Activated CD8-positive, alpha-beta T cell treated with anti-CD3 and anti-CD28 coated beads for 36 hours (primary cell): ENCODE measurements at places on chromosomes 16 and 17.

DNA sequence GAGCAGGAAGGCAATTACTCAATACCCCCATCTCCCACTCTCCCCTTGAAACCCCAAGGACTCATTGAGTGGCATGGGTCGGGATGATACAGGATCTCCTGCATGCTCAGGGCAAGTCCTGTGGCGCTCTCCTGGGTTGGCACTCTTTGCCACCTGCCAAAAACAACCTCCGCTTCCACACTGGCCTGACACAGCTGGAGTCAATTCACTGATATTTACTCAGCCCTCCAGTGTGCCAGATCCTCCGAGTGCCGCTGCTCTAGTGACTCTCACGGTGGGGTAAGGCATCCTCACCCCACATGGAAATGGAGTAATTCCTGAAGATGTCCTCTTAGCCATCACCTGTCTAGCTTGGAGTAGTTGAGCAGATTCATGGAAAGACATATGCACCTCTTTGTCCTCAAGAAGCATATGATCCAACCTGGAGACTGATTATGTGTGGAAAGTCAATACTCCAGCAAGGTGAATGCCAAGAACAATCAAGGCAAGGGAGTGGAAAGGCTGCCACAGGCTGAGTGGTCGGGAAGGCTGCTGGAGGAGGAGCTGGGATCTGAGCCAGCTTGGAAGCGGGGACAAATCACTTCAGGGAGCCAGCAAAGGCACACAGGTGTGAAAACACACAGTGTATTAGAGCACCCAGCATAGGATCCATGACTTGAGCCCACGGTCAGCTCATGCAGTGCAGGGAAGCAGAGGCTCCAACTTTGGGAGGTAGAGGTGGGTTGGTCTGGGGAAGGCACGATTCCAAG is 12.6 kb upstream of the GOSR2 start:
- no peak for DNase-seq

- no peak for DNase-seq
Observed at GRCh38 chr16:4323071-4323844, 7.4 kb downstream of the GLIS2 start.

- DNase-seq = no peak
Observed at GRCh38 chr17:48550502-48551213, 5.7 kb upstream of the HOXB2 start.

DNA sequence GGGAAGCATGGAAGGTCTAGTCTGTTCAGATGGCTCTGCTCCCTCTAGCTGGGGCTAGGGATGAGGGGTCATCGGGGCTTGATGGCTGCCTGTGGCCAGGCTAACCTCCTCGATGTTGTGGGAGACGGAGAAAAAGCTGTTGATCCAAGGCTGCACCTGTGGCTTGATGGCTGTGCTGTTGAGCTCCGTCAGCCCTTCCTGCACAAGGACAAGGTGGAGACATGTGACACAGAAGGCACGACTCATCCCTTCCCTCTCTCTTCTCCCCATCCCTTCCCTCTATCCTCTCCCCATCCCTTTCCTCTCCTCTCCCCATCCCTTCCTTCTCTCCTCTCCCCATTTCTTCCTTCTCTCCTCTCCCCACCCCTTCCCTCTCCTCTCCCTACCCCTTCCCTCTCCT is 28.2 kb downstream of the FCSK start:
- DNase-seq = no peak

GRCh38 chr16:73020409-73020884 is 27.5 kb downstream of the ZFHX3 start:
- no peak for DNase-seq

DNA sequence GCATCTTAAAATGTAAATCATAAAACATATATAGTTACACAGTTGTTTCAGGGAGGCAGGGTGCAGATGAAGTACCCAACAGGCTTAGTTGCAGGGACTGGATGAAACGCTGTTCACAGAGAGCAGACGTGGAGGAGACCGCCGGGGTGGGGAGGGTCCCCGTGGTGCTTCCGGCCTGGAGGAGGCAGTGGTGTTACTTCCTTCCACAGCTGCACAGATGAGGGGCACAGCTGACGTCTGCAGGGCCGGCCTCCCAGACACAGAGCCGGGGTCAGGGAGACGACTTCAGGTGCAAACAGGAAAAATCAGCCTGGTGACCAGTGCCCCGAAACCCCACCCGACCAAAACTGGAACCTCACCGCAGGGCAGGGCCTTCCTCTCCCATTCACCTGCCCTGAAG is 17.1 kb downstream of the SPIRE2 start:
- peak; percentile 64 for DNase-seq
